Small intestine (tissue), 16 donors: ENCODE measurements at places on chromosomes 16 and 17.

DNA sequence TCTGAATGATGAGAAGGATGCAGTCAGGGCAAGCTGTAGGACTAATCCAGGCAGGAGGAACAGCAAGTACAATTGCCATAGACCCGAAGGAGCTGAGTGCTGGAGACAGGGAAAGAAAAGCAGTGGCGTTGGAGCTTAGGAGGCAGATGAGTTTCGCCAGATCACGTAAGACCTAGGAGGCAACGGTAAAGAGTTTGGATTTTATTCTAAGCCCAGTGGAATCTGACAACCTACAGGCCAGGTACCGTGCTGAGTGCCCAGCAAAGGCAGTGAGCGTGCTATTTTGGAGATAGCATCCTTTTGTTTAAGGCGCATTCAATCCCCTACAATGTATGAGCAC is 1.2 kb downstream of the USP43 start:
- DNase-seq: peak; percentile 43
- H3K27ac ChIP-seq: peak overlapping the region; percentile 97
- H3K27me3 ChIP-seq: peaks cover 8% of the 10 kb centered on the region
- H3K4me1 ChIP-seq: no peaks in the 10 kb centered on the region
- peak overlapping the region; percentile 96 for H3K4me3 ChIP-seq
- no peaks in the 10 kb centered on the region for H3K36me3 ChIP-seq

DNA sequence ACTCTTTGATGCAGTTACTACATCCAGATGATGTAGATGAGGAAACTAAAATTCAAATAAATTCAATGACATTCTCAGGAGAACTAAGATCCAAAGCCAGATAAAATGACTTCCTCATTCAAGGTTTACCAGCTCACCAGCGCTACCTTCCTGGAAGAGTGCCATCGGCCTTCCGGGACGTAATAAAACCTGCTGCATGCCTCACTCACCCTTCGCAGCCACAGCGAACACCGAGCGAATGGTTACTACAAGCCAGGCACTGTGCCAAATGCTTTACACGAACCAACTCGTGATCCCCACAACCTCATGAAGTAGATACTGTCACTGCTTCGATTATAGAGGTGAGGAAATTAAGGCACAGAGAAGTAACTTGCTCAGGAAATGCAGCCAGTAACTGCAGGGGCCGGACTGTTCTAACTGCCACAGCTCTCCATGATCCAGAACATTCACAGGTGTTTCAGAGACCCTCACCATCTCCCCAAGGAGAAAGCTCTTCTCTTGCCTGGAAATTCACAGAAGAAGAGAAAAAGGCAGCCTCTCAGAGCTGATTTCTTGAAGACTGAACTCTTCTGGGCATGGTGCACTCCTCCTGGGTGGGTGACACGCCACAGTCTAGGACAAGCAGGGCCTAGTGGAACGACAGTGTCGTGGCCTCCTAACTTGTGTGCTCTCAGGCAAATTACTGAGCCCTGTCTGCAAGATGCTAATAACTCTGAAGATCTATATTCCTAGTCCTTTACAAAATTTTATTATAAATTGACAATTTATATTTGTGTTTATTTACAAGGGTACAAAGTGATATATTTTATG is 46.8 kb downstream of the HIC1 start:
- H3K27ac ChIP-seq: no peak overlapping the region
- peaks cover 14% of the 10 kb centered on the region for H3K4me1 ChIP-seq
- H3K27me3 ChIP-seq: no peaks in the 10 kb centered on the region
- DNase-seq: no peak

DNA sequence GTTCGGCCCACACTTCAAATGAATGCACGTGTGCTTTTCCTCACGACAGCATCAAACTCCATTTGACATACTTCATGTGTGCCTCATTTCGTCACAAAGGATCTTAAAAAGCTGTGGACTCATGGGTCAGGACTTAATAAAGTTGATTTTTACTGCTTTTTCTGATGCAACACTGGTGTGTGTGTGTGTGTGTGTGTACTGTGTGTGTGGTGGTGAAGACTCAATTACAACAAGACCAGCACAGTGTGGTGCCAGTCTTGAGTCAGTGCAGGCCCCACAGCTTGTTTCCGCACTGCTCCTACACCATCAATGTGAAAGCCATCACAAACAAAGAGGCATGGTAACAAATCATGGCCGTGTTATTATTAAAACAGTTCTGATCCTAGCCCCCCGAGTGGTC is 17.7 kb downstream of the CDIP1 start:
- no peaks in the 10 kb centered on the region for H3K36me3 ChIP-seq
- no peak for DNase-seq
- no peaks in the 10 kb centered on the region for H3K27me3 ChIP-seq
- H3K27ac ChIP-seq: no peak overlapping the region
- H3K4me1 ChIP-seq: peaks cover 9% of the 10 kb centered on the region
- H3K4me3 ChIP-seq: no peak overlapping the region

DNA sequence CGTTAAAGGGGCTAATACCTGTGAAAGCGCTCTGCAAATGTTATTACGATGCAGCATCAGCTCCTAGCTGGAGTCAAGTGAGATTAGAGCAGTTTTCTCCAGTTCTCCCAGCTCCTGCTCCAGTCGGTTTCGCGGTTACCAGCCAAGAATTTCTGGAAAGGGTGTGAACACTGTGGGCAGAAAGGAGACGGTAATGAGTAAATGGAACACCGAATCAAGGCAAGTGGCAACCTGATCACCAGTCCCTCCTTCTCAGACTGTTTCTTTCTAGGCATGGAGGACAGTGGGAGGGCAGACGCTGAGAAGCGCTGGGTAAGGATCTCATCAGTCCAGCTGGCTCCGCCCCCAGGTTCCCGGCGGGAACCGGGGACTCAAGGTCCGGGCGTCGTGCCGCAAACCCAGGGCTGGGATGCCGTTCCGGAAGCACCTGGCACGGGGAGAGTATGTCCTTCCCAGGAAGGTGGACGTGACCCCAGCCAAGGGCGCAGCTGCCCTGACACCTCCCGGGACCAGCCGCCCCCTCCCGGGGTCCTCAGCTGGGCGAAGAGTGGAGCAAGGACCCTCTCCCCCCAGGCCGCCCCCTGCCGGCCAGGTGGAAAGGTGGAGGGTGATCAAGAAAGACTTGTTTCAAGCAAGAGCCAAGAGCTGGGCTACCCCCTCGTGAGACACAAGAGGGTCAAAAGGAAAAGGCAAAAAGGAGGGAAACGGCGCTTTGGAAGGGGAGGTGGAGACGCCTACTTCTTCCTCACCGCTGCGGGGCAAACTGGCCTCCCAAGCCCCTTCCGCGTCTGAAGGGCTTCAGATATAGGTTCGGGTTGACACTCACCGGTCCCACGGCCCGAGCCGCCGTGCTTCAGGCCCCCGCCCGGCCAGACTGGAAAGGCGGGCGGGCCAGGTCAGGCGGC is 481 bp downstream of the MYO19 start:
- peaks cover 39% of the 10 kb centered on the region for H3K36me3 ChIP-seq
- DNase-seq: peak; percentile 92
- no peaks in the 10 kb centered on the region for H3K27me3 ChIP-seq

- H3K4me1 ChIP-seq: no peaks in the 10 kb centered on the region
- H3K4me3 ChIP-seq: no peak overlapping the region
- DNase-seq: no peak
- no peaks in the 10 kb centered on the region for H3K36me3 ChIP-seq
- H3K27ac ChIP-seq: no peak overlapping the region
These were observed 57.6 kb upstream of the SOX9 start for GRCh38 chr17:72063262-72063661.

DNA sequence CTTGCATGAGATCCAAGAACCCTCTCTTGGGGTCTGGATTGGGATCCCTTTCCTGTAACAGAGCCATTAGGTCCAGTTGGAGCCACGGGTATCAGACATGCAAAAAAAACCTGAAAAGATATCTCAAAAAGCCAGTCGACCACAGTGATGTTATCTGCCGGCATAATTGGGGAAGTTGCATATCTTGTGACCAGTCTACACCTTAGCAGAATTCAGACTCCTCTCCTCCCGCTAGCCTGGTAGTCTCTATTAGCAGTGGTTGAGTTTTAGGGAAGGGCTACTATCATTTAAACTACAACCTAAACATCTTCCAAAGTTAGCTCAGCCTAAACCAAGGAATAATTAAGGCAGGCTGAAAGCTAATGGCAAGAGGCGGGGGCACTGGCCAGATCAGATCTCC is 16.2 kb upstream of the PSMD7 start:
- H3K27ac ChIP-seq: no peak overlapping the region
- no peak overlapping the region for H3K4me3 ChIP-seq
- H3K27me3 ChIP-seq: no peaks in the 10 kb centered on the region
- DNase-seq: no peak

DNA sequence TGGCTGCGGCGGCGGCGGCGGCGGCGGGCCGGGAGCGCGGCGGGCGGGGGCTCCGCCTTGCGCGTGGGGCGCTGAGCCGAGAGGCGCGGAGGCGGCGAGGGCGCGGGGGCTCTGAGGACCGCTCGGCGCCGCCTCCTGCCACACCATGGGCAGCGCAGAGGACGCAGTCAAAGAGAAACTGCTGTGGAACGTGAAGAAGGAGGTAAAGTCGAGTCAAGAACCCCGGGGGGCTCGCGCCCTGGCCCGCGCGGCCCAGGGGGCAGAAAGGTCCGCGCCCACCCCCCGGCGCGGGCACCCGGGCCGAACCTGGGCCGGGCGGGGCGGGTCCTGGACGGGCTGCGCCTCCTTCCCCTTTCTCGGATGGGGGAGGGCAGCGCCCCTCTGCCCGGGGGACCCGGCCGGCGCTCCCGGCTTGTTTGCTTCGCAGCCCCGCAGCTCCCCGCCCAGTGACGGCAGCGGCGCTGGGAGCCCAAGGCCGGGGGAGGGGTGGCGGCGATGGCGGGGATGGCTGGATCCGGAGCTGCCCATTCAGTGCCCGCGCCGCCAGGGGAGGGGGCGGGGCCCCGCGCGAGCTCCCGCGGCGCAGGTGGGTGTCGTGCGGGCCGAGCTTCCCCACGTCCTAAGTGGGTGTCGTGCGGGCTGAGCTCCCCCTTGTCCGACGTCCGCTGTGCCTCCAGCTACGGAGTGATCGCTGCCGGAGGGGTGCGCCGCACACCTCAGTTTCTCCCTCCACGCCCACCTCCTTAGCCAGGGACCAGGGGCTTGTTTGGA is 428 bp downstream of the SGSM2 start:
- peak overlapping the region; percentile 79 for H3K4me3 ChIP-seq
- H3K27ac ChIP-seq: no peak overlapping the region
- peaks cover 12% of the 10 kb centered on the region for H3K4me1 ChIP-seq
- H3K36me3 ChIP-seq: peaks cover 2% of the 10 kb centered on the region
- H3K27me3 ChIP-seq: no peaks in the 10 kb centered on the region

DNA sequence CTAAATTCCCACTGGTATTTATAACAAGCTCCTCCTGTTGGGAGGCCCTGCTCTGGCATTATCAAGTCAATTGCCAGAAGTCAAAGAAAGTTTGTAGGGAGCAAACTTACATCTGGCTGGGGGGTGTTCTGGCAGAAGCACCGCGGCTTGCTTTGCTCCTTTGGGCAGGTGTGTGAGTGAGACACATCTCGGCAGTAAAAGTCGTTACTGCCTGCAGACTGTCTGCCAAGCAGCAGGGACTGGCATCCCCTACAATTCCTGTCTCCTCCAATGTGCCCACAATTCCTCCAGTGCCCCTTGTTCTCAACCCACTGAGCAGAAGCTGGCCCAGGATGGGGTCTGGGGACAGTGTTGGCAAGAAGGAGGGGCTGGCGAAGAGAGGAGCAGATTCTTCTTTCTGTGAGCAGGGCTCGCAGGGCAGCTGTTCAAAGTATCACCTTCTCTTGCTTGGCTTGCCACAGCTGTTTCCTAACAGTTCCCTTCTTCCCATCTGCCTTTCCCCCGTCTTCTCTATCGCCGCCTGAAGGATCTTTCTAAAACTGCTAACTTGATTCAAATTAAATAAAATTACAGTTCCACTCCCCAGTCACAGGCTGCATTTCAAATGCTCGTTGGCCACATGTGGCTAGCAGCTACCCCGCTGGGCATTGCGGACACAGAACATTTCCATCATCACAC is 30.2 kb downstream of the SPACA3 start:
- no peak overlapping the region for H3K27ac ChIP-seq
- no peaks in the 10 kb centered on the region for H3K4me1 ChIP-seq
- H3K27me3 ChIP-seq: no peaks in the 10 kb centered on the region
- DNase-seq: no peak

GRCh38 chr16:1333854-1334700 is 632 bp downstream of the BAIAP3 start:
- H3K4me3 ChIP-seq: peak overlapping the region; percentile 34
- peaks cover 67% of the 10 kb centered on the region for H3K27me3 ChIP-seq
- H3K27ac ChIP-seq: no peak overlapping the region
- H3K4me1 ChIP-seq: no peaks in the 10 kb centered on the region
- H3K36me3 ChIP-seq: no peaks in the 10 kb centered on the region
- DNase-seq: no peak

DNA sequence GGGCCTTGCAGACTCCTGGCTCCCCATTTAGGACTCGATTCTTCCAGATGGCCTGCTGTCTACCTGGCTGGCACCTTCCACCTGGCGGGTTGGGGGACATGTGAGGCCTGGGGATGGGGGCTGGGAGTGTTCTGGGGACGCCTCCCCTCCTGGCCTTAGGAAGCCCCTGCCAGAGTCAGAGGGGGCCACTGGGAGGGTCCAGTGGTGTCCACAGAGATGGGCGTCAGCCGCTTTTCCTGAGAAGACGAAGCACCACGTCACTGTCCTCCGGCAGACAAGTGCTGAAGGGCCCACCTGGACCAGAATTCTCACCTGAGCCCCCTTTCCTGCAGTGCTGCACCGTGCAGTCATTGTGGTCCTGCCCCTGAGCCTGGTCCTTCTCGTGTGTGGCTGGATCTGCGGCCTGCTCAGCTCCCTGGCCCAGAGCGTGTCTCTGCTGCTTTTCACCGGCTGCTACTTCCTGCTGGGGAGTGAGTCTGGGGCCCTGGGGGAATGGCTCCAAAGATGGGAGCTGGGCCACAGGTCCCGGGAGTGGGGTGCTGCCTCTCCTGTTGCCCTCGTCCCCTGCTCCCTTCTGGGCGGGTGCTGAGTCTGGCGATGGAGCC is 2.9 kb downstream of the TMEM235 start:
- H3K4me1 ChIP-seq: peaks cover 4% of the 10 kb centered on the region
- H3K27me3 ChIP-seq: peaks cover 2% of the 10 kb centered on the region
- H3K4me3 ChIP-seq: no peak overlapping the region
- no peaks in the 10 kb centered on the region for H3K36me3 ChIP-seq
- no peak for DNase-seq

DNA sequence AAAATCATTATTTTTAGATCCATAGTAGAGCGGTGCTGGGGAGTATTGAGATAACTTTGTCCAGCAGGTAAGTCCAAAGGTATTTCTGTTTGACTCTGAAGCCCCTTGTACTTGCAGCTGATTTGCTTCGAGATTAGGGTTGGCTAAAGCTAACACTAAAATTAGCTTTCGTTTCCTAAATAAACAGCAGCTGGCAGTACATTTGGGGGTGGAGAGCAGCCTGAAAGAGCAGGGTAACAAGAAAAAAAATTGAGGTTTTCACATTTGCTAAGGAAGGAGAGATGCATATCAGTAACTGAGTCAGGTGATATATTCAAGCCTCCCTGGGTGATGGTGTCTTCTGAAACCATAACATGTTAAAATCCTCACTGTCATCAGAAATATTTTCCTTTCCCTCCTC is 37.4 kb upstream of the TMC5 start:
- no peak overlapping the region for H3K27ac ChIP-seq
- DNase-seq: no peak
- H3K27me3 ChIP-seq: no peaks in the 10 kb centered on the region
